GM19239 (cell line): ENCODE measurements at places on chromosomes 5 and 9.

DNA sequence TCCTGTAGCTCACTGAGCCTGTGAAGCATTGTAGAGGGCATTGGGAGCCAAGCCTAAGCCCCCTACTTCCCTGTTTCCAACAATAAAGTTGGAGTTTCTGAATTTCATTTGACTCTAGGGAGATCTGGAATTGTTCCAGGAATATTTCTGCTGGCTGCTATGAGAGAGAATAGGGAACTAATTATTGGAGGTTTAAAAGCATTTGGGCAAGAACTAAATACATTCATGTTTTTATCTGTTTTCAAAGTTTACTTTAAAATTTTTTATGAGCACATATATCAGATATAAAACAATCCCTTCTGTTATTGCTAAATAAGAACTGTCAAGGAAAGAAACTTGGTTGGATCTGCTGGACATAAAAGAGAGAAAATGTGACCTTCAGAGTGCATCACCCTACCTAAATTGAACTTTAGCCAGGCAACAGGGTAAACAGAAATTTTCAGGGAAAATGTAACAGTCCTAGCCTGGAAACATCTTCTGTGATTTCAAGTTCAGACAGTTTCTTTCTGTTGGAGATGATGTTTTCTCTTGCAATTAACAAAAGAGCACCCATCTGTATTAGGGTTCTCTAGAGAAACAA is 19.3 kb upstream of the LECT2 start:
- no peak for DNase-seq

DNA sequence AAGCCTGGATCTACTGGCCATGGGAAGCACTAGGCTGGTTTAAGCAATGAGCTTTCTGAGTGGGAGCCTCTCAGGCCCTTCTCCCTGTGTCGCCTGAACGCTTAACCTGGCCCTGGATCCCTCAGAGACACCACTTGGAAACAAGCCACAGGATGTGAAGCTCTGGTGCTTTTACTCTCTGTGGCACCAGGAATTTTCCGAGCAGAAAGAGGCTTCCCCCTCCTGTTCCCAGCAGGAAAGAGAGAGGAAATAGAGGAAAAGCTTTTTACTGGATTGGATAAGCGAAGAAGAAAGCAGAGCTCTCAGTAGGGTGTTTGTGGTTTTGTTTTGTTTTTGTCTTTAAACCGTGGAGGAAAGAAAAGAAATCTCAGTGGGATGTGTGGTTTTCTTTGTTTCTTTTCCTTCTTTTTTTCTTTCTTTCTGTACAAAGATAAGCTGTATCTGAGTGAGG is 34.5 kb downstream of the COL15A1 start:
- no peak for DNase-seq

- DNase-seq, result no peak
Measured at GRCh38 chr9:1550636-1551035, 464.5 kb upstream of the SMARCA2 start.

GRCh38 chr5:3451961-3452360 is 143.7 kb upstream of the IRX1 start:
- DNase-seq, result no peak

- DNase-seq, result no peak
Measured at GRCh38 chr5:121350181-121350930, 501.3 kb upstream of the FTMT start.

DNA sequence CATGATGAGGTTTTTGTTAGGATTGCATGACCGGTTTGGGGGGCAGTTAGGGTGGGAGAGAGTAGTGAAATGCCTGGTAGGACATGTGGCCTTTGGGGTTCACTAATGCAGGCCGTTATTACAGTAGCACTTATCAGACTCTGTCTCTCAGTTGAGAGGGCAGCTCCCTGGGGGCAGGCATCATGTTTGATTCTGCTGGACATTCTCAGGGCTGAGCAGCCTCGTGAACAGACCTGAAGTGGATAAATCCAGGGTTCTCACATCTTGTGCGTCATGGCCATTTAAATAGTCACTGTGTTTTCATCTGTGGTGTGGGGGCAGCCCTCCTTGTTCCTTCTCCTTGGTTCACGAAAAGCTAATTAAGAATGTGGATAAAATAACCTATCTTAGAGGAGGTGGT is 18.9 kb downstream of the KCNN2 start:
- no peak for DNase-seq

DNA sequence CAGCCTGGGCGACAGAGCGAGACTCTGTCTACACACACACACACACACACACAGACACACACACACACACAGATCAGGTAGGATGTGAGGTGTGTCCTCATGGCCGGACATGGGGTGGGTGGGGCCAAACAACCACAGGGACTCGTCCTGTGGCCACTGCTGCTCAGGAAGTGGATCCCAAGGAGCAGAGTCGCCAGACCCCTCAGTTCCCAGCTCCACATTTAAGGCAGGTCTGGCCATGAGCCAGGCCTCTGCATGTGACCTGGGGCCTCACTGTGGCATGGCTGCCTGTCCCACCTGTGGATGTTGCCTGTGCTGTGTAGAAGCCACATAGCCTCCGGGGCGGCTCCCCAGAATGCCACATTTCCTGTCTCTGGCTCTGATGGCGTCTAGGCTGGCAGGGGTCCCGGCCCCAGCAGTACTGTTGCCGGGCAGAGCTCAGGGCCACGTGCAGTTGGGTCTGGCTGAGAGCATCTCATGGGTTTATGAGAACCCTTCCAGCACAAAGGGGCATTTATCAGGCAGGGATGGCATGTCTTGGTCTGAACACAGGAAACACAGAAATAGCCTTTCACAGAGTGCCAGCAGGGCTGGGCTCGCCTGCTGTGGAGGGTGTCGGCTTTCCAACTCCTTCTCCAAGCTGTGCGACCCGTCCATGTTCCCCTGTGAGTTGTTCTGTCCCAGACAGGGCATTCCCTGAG is 9.9 kb upstream of the NINJ1 start:
- DNase-seq, result no peak

GRCh38 chr5:163565492-163565891 is 60.1 kb downstream of the MAT2B start:
- no peak for DNase-seq

GRCh38 chr5:171131497-171131896 is 177.6 kb upstream of the TLX3 start:
- DNase-seq, result no peak

DNA sequence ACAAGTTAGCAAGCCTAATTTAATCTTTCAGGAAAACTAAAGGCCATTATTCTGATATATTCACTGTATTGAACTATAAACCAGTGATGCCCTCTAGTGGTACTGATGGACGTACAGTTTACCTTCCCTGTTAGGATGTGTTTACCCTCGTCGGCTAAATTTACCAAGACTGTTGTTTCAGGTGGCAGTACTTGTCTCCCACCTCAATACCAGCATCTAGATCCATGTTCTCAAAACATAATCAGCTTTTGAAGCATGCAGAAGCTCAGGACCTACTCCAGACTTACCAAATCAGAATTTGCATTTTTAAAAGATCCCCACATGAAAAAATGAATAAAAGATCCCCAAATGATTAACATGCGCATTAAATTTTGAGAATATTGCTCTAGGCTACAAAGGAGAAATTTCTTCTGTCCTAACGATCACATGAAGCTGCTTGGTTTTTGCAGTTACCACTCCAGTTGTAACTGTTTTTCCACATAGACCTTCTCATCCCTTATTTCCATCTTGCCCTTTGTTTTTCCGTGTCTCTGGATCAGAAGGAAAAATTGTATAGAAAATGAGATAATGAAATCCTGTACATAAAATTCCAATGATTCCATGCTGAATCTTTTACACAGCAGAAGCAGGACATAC is 3.2 kb upstream of the BAAT start:
- DNase-seq, result no peak

DNA sequence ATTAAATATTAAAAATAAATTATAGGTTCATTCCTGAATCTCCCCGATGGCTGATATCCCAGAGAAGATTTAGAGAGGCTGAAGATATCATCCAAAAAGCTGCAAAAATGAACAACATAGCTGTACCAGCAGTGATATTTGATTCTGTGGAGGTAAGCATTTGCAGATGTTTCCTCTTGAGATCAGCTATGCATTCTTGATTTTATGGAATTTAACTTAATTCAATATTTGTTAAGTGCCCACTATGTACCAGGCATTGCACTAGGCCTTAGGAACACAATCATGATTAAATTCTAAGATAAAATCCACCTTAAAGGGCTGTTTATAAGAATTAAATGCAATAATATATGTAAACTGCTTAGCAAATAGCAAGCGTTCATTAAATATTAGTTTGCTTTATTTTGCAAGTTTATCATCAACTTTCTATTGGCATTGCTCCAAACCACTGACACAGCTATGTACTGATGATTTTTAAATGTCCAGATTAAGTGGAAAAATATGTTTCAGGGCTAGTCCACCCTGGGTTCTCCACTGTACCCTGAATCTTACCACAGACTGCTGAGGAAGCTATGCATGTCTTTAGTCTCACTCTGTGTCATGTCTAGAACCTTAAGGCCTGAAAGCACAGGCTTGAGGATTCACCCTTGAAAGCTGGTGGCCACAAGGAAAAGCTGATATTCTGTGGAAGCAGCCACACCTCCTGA is 33.2 kb downstream of the SLC22A4 start:
- DNase-seq, result no peak

DNA sequence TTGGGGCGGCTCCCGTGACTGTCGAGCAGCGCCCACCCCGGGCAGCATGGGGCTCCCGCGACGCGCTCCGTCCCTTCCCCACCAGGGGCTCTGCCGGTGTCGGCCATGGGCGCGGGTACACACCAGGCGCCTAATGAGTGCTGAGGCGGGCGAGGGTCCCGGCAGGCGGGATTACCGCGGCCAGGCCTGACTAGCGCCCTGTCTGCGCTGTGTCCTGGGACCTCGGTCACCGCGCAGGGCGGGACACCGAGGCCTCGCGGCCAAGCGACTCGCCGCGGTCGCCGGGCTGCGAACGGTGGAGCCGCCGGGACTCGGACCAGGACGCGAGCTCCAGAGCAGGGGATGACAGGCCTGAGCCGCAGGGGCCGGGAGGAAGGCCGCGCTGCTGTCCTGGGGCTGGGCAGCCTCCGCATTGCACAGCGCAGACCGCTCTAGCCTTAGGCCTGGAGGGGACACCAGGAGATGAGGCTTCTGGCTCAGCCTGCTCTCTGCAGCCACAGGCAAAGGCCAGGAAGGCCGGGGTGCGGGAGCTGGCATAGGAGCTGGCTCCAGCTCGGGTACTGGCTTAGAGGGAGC is 14.1 kb downstream of the LCN10 start:
- no peak for DNase-seq

DNA sequence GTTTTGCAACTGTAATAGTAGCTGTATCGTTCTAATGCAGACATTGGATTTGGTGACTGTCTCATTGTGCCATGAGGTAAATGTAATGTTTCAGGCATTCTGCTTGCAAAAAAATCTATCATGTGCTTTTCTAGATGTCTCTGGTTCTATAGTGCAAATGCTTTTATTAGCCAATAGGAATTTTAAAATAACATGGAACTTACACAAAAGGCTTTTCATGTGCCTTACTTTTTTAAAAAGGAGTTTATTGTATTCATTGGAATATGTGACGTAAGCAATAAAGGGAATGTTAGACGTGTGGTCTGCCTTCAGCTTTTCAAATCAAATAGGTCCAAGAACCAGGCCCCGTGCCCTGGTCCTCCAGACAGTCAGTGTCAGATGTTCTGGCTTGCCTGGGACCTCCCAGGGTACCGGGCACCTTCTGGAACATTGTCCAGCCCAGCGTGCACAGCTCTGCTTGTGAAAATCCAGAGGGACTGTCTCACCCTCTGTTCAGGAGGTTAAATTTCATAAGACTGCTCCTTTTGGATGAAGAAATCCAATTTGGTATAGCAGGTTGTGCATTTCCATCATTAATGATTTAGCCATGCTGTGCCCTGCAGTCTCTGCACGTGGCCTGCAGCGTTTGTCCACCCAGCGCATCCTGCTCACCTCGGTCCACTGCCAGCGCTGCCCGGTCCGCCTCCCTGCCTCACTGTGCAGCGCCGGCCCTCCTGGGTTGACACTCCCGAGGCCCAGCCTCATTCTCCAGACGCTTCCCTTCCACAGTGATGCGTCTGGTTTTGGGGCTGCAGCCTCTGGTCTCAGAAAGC is 6.6 kb upstream of the AHRR start:
- DNase-seq, result no peak

DNA sequence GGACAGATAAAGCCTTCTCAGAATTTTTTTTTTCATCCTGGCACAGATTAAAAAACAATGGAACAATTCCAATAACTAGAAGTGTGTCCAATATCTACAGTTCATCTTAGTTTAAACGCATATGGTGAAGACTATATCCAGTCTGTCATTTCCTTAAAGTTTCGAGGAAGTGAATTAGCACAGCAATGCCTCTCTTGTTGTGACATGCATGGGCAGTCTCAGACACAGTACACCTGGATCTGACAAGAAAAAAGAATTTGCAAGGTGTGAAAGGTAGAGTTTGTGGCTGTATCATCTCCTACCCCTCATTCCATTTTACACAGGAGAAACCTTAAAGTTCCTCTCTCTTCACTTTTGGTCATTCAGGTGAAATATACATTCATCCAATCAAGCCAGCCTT is 100.6 kb upstream of the ADAMTS19 start:
- DNase-seq, result no peak

DNA sequence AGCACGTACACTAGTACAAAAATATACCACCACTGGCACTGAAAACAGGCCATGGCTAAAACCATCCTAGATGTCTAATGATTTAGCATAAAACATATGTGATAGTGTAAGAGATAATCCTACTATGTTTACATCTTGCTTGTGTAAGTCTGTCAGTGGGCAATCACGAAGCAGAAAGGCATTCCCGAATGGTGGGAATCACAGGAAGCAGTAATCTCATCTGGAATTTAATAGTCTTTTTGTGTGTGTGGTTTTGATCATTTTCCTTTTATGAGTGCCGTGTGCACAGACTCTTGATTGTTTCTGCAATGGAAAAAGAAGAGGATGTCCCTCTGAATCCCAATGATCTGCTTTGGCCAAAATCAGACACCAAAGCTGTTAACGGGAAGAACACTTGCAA is 200.5 kb downstream of the EBF1 start:
- DNase-seq, result no peak

- no peak for DNase-seq
Measured at GRCh38 chr9:108528231-108528630, 327.6 kb downstream of the ACTL7B start.

DNA sequence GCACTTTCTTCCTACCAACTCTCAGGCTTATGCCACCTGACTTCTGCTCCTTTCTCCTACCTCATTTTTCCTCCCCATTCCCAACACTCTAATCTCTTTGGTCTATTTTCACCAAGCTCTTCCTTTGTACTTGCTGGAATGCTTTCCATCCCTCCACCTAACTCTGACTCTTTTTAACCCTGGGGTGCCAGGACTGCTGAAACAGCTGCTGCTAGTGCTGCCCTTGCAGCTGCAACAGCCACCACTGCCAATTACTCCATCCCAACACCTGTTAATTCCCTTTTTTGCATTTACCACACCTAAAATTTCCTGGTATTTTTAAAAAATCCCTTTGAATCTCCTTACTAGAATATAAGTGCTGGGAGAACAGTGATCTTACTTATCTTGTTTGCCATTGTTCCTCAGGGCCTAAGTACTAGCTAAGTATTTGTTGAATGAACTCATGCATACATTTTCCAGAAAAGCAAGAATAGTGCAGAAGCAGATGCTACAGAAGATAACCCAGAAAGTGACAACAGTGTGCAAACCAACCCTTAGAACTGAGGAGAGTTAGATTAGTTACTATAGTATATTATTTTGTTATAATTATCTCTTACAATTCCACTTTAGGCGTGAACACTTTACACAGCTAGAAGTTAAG is 11.5 kb downstream of the NADK2 start:
- DNase-seq, result no peak

GRCh38 chr5:156896546-156896945 is 46.5 kb downstream of the PPP1R2B start:
- no peak for DNase-seq
